ENCODE measurements at places on chromosomes 1 and 21.

DNA sequence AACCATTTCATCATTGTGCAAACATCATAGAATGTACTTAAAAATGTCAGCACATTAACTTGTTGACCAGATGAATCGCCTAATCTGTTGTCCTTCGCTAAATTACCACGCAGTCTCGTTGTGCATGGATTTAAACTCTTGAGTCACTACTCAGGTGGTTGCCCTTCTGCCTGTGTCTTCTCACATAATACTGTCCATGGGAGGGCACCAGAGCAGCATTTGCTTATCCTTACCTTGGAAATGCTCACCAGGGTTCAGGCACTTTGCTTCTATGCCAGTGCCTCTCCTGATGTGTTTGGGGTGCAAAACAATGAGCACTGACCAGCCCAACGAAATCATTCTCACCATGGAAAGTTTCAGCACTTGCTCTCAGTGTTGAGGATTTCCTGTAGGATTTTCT, 559.9 kb downstream of the RWDD3 start:
- DNase-seq: peak; percentile 34

- no peak for DNase-seq
These were observed 73.7 kb upstream of the MARK1 start for GRCh38 chr1:220454155-220454777.

- no peak for DNase-seq
These were observed at the start of gene CHODL for GRCh38 chr21:18244671-18245463. TSS of gene CHODL (plus strand) at chr21:18244833. CDS start at chr21:18245224, 391 bp downstream.

DNA sequence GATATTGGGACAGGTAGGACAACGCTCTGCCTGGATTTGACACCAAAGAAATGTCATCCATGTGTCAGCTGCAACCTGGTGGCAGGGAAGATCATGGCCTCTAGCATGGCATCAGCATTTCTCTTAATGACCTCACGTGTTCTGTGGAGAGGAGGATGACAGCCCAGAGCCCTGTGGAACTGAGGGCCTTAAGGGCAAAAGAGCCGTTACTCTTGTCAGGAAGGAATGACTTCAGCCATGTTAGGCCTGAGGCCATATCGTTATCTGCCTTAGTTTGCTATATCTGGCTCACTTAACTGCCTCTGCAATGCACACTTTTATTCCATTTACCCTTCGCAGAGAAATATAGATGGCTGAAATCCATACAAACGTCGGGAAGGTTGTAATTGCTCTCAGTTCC, 83.2 kb upstream of the PBX1 start:
- DNase-seq: no peak

DNA sequence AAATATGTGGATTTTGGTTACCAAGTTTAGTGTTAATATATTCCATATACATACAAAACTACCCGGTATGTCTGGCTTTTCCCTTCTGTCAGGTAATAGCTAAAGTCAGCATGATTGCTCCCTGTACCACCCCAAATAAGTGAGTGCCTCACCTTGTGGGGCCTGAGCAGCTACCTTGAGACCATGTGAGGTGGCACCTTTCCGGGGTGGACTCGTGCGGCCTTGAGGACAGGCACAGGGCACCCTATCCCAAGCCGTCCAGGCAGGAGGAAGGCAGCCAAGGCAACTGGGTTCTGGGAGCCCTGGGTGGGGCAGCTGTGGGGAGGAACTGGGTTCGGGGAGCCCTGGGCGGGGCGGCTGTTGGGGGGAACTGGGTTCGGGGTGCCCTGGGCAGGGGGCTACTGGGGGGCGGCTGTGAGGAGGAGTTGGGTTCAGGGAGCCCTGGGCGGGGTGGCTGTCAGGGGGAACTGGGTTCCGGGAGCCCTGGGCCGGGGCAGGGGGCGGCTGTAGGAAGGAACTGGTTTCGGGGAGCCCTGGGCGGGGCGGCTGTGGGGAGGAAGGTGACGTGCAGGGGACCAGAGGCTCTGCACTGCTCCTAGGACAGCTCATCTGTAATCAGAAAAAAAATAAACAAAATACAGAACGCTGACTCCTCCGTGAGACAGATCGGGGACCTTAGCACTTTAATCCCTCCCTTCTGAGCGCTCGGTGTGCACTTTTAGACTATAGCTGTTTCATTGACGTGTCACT, 63.3 kb downstream of the POFUT2 start:
- no peak for DNase-seq

DNA sequence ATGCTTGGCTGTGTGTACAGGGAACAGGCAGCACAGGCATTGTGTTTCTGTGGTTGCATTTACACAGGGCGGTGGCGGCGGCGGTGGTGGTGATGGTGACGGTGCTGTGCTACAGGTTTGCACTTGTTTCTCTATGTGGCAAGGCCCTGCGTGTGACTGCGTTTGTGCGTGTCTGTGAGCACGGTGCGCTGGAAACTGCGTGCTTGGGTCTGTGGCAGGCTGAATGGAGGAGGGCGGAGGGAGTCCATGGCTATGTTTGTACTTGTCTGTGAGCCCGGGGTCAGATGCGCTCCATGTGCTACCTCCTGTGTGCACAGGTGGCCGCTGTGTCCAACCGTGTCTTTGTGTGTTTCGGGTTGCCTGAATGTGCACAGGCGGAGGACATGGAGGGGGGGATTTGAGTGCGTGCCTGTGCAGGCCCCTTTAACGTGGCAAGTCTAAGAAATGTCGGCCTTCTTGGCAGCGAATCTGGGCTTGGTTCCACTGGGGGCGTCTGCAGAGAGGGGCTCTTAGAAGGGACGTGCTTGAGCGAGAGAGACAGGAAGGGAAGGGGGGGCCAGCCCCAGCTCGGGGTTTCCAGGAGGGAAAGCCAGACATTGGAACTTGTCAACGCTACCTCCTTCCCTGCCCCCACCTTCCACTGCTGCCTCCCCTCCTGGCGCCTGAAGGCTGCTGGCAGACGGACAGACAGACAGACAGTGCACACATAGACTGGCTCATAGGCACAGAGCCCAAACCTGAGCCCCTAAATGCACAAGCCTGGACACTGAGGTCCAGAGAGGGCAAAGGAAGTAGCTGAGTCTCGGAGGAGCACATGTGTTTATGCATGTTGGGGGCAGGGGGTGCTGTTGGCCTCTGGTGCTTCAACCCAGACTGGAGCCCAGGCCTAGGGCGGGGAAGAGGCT, 32.7 kb upstream of the WASF2 start:
- DNase-seq: no peak

DNA sequence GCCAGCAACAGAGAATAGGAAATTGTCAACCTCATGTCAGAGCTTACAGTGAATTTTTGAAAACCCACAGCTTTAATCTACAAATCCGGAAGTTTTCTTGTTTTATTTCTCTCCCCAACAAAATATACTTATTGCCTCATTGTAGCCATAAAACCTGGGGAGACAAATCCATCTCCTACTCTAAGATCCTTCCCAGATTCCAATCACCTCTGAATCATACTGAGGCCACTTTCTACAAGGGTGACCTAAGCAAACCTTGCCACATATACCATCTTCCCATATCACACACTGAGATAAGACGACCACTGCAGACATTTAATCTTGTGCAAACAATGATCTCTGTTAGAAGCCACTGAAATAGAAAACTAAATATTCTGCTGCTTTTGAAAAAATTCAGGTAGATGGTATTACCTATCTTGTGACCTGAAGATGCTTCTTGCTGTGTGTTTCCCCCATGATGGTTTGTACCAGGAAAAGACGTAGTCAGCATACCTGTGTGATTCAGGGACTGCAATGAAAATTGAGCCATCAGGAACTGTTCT, 171.5 kb upstream of the DUSP10 start:
- no peak for DNase-seq

- no peak for DNase-seq
These were observed 68.3 kb upstream of the RC3H1 start for GRCh38 chr1:174090471-174090870.
